ENCODE measurements at places on chromosomes 4 and X. TPM values are rescaled to one million over a fixed set of nuclear protein-coding genes. Genes with fewer than 3 reads are reported as not detected.

SMPX gene
- not detected for total RNA-seq

RPS6KA6 gene
- 0.02 TPM for total RNA-seq

- no peak for DNase-seq
Observed at GRCh38 chr4:161256716-161257115, 907.1 kb downstream of the FSTL5 start.

DNA sequence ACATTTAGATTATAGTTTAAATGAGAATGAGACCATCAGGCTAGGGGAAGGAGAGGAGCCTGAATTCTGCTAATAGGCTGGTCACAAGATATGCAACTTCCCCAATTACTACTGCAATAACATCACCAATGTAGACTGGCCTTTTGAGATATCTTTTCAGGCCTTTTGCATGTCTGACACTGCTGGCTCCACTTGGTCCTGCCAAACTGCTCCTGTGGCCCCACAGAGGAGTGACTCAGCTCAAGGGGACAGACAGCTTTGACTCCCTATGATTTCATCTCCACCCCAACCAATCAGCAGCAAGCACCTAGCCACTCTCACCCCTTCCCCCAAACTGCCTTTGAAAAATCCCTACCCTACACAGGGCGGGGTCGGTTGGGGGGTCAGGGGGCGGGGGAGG is 22.8 kb downstream of the GPRIN3 start:
- peak; percentile 59 for DNase-seq

GRCh38 chr4:155383541-155383940 is 6.8 kb upstream of the MAP9 start:
- DNase-seq = no peak

DNA sequence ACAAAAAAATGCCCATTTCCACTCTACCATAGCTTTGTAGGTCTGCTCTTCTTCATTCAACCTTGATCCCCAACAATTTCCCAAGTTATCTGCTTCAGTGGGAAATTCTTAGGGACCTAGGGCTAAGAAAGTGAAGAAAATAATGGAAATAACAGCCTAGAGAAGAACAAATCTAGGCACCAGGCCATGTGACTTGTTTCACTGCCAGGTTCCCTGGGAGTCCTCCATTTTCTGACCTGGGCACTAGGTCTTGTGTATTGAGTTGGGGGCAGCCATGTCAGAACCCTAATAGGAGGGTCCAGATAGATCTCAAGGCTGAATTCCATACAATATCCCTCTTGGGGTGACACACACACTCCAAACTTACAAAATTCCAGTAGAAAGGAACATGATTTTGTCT is 194.6 kb upstream of the STK26 start:
- peak; percentile 13 for DNase-seq

MAMLD1 gene
- total RNA-seq = 1.8 TPM

GPR34 gene
- total RNA-seq = not detected

GRCh38 chr4:113756005-113756410 is 5.5 kb downstream of the CAMK2D start:
- DNase-seq = no peak

GRCh38 chr4:164326056-164326455 is 427.9 kb upstream of the SMIM31 start:
- no peak for DNase-seq
